Calu3 (cell line): ENCODE measurements at places on chromosomes 4 and X. TPM values are rescaled to one million over a fixed set of nuclear protein-coding genes. Genes with fewer than 3 reads are reported as not detected.

GAGE12J gene
- not detected in 2 replicates for total RNA-seq

NEXMIF gene
- total RNA-seq: not detected in 2 replicates

PABPC1L2A gene
- not detected in 2 replicates for total RNA-seq

TCEAL1 gene
- total RNA-seq: 16.4 and 17.1 TPM in 2 replicates

TBX22 gene
- not detected in 2 replicates for total RNA-seq

CCDC110 gene
- not detected in 2 replicates for total RNA-seq

MAGEB2 gene
- not detected in 2 replicates for total RNA-seq

STAP1 gene
- total RNA-seq: not detected in 2 replicates

RAB41 gene
- not detected in 2 replicates for total RNA-seq

FGD1 gene
- 0.59 and 0.97 TPM in 2 replicates for total RNA-seq

MTTP gene
- 0.22 TPM in 1 of 2 replicates, not detected in the other for total RNA-seq

EIF4E gene
- total RNA-seq: 103 and 105 TPM in 2 replicates

MCTS1 gene
- total RNA-seq: 64.7 and 67.7 TPM in 2 replicates

DNA sequence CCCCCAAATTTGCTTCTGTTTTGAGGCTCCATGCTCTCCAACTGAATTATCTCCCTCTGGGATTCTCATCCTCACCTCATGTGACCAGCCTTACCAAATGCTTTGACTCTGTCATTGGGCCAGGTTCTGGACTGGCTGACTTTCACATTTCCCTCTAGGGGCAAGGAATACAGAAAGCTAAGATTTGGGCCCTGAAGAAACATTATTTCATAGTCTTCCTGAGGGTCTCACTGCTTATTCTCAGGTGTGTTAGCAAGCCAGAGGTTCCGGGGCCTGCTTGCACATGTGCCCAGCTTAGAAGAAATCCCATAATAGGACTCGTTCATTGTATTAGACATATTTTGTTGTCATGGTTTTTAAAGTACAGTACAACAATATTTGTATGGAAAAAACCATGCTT is 62.6 kb upstream of the TEX13D start:
- no peak for DNase-seq

- no peak for DNase-seq
Measured at GRCh38 chr4:61185288-61185687, 14.8 kb upstream of the ADGRL3 start.

- peak; percentile 38 for DNase-seq
Measured at GRCh38 chrX:129777218-129778030, 2.3 kb upstream of the SASH3 start.

- no peak for DNase-seq
Measured at GRCh38 chr4:115272185-115272584, 158.8 kb upstream of the NDST4 start.

GRCh38 chr4:58732973-58733372 is 1622.8 kb upstream of the IGFBP7 start:
- DNase-seq: no peak

DNA sequence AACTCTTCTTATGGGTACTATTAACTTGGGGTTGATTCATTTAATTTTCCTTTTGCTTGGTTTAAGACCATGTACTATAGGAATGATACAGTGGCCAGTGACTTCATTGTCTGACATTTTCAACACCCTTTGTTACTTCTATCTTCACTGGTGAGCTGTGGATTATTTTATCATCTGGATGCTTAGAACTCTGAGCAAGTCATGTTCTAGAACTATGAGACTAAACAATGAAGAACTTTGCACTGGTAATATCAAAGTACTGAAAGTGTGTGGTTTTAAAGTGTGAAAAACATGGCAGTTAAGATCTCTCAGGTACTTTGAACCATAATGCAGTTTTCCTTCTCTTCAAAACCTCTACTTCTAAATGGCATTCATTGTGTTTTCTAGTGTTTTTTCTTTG is 47.8 kb downstream of the MAP7D3 start:
- no peak for DNase-seq

- DNase-seq: no peak
Measured at GRCh38 chrX:41273638-41274037, 60.3 kb upstream of the DDX3X start.

GRCh38 chr4:7663075-7663541 is 228.4 kb upstream of the PSAPL1 start:
- DNase-seq: no peak

GRCh38 chr4:105520819-105521790 is 31.3 kb upstream of the ARHGEF38 start:
- peak; percentile 55 for DNase-seq

GRCh38 chr4:81351654-81352445 is 119.9 kb downstream of the RASGEF1B start:
- DNase-seq: peak; percentile 61

DNA sequence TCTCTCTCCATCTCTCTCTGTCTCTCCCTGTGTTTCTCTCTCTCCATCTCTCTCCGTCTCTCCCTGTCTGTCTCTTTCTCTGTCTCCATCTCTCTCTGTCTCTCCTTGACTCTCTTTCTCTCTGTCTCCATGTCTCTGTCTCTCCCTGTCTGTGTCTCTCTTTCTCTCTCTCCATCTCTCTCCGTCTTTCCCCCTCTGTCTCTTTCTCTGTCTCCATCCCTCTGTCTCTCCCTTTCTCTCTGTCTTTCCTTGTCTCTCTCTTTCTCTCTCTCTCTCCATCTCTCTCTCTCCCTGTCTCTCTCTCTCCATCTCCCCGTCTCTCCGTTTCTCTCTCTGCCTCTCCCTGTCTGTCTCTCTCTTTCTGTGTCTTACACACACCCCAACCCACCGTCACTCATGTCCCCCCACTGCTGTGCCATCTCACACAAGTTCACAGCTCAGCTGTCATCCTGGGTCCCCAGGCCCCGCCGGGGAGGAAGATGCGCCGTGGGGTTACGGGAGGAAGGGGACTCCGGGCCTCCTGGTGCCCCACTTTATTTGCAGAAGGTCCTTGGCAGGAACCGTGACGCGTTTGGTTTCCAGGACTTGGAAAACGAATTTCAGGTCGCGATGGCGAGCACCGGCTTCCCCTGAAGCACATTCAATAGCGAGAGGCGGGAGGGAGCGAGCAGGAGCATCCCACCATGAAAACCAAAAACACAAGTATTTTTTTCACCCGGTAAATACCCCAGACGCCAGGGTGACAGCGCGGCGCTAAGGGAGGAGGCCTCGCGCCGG is 1.2 kb upstream of the SHOX start:
- DNase-seq: no peak

GRCh38 chrX:133495464-133496391 is 80.4 kb upstream of the GPC4 start:
- peak; percentile 1 for DNase-seq

DNA sequence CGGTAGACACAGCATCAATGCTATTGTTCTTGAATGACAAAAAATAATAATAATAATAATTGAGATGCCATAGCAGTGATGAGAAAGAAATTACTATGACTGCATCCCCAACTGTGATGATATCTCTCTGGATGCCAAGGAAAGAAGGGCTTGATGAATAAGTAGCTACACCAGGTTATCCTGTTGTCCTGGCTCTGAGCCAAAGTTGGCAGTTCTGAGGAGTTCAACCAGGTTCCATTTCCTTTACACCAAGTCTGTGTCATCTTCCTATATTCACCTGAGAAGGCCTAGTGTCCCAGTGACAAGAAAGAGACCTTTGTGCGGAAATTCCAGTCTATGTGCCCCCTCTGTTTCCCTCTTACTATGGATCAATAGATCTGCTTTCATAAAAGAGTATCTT is 3.4 kb upstream of the MAML3 start:
- DNase-seq: no peak

DNA sequence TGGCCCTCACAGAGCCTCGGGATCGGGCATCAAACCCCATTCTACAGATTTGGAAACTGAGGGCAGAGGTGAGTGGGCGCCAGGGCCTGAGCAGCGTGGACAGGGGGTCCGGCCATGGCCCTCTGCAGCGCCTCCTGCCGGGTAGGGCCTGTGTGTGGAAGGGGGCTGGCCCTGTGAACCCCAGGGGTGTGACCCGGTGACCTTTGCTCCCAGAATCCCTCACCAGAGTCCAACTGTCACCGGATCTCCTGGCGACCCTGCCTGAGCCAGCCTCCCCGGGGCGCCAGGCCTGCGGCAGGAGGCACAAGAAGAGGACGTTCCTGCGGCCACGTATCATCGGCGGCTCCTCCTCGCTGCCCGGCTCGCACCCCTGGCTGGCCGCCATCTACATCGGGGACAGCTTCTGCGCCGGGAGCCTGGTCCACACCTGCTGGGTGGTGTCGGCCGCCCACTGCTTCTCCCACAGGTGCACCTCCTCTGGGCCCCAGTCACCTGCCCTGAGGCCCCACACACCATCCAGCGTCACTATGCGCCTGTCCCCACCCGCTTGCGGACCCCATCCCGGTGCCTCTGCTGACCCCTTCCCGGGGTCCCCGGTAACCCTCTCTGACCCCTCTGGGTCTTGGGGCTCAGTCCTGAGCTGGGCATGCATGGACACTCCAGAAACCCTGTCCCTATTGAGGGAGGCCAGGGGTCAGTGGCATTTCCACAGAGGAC is 4.2 kb downstream of the HGFAC start:
- DNase-seq: no peak

GRCh38 chrX:47864300-47864699 is 27.6 kb downstream of the ZNF81 start:
- no peak for DNase-seq

GRCh38 chr4:183816882-183817509 is 88.1 kb upstream of the STOX2 start:
- no peak for DNase-seq

GRCh38 chr4:176377780-176378179 is 58.0 kb downstream of the SPCS3 start:
- no peak for DNase-seq

DNA sequence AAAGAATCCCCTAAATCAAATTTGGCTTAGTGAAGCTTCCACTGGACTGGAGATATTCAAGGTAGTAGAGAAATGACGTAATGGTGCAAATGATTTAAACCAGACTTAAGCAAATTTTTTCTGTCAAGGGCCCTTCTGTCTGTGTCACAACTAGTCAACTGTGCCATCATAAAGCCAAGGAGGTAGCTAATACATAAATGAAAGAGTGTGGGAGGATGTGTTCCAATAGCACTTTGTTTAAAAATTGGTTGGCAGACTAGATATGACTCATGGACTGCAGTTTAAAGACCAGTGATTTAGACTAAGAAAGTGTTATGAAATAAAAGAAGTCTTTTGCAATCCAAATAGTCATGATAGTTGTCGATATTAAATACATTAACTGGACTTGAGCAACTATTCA is 24.3 kb upstream of the TEX13C start:
- DNase-seq: no peak

- no peak for DNase-seq
Measured at GRCh38 chr4:7829652-7830580, 109.7 kb downstream of the AFAP1 start.

DNA sequence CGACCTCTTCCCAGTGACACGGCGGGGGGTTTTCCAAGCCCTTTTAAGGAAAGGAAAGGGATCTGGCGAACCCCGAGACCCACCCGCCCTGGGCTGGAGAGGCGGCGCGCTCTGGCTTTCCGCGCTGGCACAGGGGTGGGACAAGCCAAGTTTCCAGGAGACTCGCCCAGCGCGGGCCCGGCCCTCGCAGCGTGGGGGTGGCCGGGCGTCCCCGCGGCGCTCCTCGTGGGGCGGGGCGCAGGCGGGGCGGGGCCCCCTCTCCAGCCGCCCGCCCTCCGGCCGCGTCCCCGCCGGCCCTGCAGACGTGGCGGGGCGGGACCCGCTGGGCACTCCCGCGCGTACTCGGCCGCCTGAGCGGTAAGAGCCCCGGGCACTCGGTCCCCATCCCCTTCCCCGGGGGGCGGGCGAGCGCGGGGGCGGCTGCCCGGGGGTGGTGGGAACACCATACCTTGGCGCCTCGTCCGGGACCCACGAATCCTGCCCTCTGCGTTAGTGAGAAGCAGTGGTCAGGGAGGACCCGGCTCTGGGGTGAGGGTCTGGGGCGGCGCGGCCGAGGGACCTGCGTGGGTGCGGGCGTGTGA is at the start of gene FAM114A1:
Gene FAM114A1, plus strand, starts transcription at position 329 of the 581 bp plus-strand sequence. CDS start 10,273 bp downstream, outside the sequence.
- DNase-seq: peak; percentile 68

DNA sequence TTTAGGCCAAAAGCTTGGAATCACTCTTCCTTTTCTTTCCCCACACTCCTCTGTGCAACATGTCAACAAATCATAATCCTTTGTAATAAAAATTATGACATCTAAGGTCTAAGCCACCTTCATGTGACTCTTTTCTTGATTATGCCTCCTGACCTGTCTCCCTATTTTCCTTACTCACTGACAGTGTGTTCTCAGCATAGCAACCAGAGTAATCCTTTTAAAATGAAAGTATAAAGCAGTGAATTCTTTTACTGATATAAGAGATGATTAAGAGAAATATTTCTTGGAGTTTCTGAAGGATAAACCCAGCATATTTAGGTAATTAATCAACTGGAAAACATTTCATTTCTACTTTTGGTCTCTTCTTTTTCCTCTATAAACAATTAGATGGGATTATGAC is 44.7 kb downstream of the USO1 start:
- no peak for DNase-seq

GRCh38 chr4:75102787-75103085 is 169.8 kb downstream of the PARM1 start:
- DNase-seq: no peak

GRCh38 chr4:66376921-66377320 is 706.6 kb upstream of the EPHA5 start:
- DNase-seq: no peak

GRCh38 chrX:44400588-44400987 is 57.1 kb upstream of the EFHC2 start:
- no peak for DNase-seq

- no peak for DNase-seq
Measured at GRCh38 chrX:1493877-1494510, 41.3 kb upstream of the ASMTL start.

- no peak for DNase-seq
Measured at GRCh38 chrX:100698551-100698950, 33.4 kb downstream of the SYTL4 start.

- no peak for DNase-seq
Measured at GRCh38 chr4:13627178-13627605, 333 bp downstream of the BOD1L1 start.

- DNase-seq: no peak
Measured at GRCh38 chr4:21522296-21522695, 426.3 kb downstream of the KCNIP4 start.

- DNase-seq: no peak
Measured at GRCh38 chrX:9137152-9137551, 103.2 kb upstream of the FAM9B start.

GRCh38 chr4:1903035-1903434 is 31.8 kb downstream of the NSD2 start:
- no peak for DNase-seq

DNA sequence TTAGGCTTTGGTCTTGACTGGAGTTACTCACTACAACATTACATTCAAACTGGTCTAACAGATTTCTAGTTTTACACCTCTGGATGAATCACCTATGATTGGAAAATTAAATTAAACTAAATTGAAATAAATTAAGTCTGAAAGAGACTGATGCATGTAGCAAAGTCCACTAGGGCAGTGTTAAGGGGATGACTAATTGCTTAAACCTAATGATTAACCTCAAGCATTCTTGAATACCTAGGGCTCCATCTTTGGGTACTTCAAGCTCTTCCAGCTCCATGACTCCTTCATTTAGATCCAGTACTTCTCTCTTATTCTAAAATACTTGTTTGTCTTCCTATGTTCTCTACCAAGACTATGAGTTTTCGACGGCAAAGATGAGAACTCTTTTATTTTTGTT is 86.8 kb downstream of the SH2D1A start:
- DNase-seq: no peak
